Thyroid gland (tissue), 4 donors: ENCODE measurements at places on chromosomes 1 and 21.
A peak's percentile ranks its signal among the peaks of the same experiment; 100 is the strongest.

- no peak for DNase-seq
Measured at GRCh38 chr1:178543290-178543607, 30.3 kb downstream of the TEX35 start.

DNA sequence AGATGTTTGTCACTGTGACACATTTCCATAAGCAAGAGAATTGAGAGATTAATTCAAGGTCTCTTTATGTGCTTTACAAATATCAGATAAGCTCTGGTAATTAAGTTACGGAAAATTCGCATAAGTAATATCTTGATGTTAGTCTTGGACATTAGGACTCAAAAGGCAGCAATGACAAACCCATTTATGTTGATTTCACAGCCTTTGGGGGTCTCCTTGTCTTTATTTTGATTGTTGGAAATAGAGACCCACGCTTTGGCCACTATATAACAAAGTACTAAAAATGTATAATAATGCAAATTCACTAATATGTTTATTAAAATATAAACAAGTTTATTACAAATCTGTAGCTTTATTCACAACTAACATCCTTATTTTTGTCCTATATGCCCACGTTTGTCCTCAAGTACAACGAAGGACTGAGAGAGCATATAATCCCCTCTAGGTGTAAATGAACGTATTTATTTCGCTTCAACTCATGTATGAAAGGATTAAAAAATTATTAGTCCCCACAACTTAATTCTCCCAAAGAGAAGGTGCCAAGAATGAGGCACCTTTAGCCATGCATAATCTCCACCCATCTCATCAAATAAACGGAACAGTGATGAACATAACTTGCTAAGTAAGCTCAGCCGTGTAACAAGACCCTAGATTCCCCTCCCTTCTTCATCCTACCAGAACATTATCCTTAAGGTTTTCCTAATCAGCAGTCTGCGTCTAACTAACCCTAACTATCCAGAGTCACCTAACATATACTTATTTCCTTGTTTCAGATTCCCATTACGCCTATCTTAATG, 1.6 kb upstream of the LAMC1 start:
- DNase-seq: no peak

- DNase-seq: no peak
Measured at GRCh38 chr1:55043726-55044125, 4.4 kb downstream of the PCSK9 start.

DNA sequence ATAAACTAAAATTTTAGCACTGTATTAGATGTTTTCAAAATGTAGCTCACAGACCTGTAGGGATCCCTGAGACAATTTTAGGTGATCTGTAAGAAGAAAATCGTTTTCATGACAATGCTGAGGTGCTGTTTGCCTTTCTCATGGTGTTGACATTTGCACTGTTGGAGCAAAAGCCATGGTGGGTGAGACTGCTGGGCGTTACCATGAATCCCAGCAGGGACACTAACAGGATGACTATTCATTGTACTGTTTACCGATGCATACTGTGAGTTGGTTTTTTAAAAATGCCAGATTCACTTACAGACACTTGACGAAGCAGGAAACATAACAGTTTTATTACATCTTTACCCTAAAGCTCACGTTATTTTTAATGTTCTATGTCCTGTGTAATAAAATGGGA, 468.5 kb downstream of the PCP4 start:
- DNase-seq: no peak

- DNase-seq: no peak
Measured at GRCh38 chr1:182768963-182769362, 20.6 kb upstream of the NPL start.

GRCh38 chr1:22619252-22619651, 17.2 kb upstream of the C1QA start:
- DNase-seq: no peak

DNA sequence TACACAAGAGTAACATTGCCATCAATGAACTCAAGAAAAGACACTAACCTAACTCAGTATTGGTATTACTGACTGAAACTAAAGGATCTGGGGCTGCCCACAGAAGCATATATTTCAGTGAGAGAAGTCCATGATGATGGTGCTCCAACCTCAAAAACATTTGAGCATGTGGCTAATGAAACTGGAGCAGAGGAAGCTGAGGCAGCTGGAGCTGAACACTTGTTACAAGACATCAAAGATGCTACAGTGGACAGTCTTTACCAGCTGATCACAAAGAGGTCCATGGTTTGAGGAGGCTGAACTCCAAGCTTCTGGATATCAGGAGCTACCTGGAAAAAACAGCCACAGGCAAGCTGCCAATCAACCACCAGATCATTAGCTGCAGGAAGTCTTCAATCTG, 42.2 kb upstream of the TTC39A start:
- no peak for DNase-seq

- no peak for DNase-seq
Measured at GRCh38 chr1:29789221-29789909, 553.0 kb downstream of the PTPRU start.

GRCh38 chr1:161068306-161069234, 1.1 kb downstream of the ARHGAP30 start:
- peak; percentile 11 for DNase-seq

GRCh38 chr1:29527314-29528004, 291.1 kb downstream of the PTPRU start:
- no peak for DNase-seq

DNA sequence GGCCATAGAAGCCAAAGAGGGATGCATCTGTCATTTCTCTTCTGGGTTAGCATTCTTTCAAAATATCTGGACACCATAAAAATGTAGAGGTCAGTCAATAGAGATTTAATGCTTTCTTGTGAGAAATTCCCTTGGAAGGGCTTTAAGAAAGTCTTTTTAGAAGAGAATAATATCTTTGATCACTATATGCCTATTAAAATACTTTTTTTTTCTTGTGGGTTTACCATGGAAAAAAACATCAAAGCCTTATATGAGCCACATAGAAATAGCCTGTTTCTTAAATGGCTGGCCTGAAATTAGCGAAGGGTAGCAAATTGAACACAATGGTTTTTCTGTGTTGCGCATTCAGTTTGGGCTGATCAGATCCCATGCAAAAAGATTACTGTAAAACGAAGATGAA, 36.8 kb downstream of the BACE2 start:
- no peak for DNase-seq

DNA sequence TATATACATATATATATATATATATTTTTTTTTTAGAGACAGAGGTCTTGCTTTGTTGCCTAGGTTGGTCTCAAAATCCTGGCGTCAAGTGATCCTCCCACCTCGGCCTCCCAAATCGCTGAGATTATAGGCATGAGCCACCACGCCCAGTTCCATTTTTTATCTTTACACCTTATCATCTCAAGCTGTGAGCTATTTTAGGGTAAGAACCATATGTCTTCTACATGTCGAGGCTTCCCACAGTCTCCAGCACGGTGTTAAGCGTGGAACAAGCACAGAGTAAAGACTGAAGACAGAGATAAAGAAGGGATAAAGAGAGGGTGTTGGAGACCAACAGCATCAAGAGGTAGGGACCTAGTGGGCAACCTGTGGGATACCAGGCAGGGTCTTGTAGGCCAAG, 14.2 kb downstream of the ARHGEF2 start:
- no peak for DNase-seq

DNA sequence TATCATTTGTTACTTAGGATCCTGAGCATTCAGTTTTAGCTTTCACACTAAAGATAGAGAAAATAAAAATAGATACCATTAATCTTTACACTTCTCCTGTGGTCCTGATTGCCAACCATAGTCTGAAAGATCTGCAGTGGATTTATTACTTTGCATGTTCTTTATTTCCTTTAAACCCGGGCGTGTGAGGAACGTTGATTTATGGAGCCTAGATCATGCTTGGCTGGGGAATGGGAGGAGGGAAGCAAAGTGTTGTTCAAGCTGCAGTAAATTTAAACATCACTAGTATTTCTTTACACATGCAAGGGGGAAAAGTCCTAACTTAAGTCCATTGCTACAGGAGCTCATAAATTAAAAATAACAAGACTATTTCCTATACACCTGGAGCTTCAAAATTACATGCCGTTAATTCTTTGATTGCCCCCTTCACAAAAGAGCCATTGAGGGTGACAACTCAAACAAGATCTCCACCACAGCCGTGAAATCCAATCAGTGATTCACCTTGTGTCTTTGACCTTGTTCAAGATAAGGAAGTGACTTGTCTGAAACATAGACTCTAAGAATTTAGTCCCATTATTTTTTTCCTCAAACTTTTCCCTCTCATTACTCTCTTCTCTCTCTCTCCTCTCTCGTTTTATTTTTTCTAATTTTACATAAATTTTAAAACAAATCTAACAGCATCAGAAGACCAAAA, 282.7 kb downstream of the KIF26B start:
- DNase-seq: no peak

GRCh38 chr1:42784547-42784945, 245 bp upstream of the TMEM269 start:
- no peak for DNase-seq
